Activated naive CD4-positive, alpha-beta T cell treated with anti-CD3 and anti-CD28 coated beads, Interleukin-2, amount 50 U/mL, for 72 hours (primary cell): ENCODE measurements at places on chromosomes 13 and 19.
A peak's percentile ranks its signal among the peaks of the same experiment; 100 is the strongest.

GRCh38 chr13:48790966-48791365 lies 137.2 kb downstream of the CYSLTR2 start:
- DNase-seq, result no peak

DNA sequence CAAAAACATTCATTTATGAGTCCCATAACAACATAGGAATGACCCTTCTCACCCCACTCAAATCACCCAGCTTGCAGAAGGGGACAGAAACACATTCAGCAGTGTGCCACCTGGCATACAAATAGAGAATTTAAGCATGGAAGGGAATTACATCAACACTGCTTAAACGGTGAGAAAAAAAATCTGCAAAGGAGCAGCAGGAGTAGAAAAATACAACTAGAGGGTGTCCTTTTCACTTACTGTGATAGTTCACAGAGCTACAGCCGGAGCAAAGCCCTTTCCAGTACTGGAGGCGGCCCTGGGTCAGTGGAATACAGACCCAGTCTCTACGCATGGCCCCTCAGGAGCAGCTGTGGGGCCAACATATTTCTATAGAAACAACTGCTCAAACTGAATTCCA lies 764.3 kb upstream of the ARGLU1 start:
- no peak for DNase-seq

DNA sequence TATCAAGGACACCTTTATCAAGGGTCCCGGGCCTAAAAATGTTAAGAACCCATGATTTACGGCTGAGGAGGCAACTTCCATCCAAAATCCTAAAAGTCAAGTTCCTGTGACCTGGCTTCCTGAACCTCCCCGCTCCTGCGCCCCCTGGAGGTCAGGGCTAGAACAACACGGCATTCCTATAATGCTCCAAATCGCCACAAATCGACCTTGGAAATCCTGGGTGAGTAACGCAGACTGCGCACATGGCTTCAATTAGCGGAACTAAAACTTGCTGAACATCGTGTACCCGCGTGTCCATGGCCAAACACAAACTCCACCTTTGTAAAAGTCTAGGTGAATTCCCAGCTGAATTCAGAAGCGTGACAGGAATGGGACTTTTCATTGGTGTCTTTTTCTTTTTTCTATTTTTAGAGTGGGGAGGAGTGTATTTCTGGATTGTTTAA lies 4.3 kb upstream of the C5AR1 start:
- peak; percentile 65 for DNase-seq

GRCh38 chr13:113639616-113640262 lies 18.3 kb downstream of the ATP4B start:
- DNase-seq, result no peak

GRCh38 chr19:41555748-41556147 lies 20.2 kb upstream of the CEACAM21 start:
- DNase-seq, result no peak

DNA sequence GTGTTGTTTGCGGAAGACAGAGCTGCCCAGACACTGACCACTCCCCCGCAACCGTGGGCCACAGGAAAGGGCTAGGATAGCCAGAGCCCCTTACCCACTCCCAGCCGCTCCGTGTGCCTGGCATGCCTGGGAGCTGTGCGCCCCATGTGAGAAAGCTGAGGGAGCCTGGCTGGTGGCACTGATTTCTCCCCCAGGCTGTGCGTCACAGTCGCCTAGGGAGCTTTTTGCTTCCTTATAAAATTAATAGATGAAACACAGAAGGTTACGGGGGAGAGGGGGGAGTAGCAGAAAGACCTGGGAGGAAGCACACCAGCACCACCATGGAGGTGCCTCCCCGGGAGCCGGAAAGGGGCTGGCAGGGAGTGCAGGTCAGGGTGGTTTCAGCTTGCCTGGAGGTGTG lies 24.7 kb downstream of the DPF1 start:
- DNase-seq, result no peak

DNA sequence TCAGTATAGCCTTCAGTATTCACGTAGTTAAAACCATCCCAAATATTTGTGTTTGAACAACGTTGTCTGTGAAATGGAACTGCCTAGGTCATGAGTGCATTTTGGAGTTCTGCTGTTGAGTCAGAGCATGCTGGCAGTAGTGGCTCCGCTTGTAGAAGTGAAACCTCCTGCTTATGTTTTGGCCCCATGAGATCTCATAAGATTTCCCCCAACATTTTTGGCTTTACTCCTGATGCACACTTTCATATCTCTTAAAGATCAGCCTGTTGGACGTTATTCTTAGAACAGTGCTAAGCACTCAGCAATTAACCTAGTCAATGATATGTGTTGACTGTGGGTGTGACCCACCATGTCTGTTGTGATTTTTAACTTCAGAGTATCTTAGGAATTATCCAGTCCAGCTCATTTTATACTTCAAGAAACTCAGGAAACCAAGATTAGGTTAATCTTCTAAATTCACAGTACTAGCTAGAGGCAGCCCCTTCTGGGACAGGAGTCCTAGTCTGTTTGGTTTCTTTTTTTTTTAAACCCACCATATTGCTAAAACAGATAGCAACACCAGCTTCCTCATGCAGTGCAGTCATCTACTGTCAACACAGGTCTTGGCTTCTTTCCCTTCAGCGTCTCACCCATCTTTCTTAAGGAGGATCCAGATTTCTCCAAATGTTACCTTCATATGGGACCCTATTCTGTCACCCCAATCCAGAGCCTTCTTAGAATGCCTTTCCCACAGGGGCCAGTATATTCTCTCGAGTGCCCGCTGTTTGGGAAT lies 26.2 kb downstream of the RAP2A start:
- no peak for DNase-seq

- DNase-seq, result no peak
Observed at GRCh38 chr19:42293540-42293939, 8.4 kb upstream of the PRR19 start.

DNA sequence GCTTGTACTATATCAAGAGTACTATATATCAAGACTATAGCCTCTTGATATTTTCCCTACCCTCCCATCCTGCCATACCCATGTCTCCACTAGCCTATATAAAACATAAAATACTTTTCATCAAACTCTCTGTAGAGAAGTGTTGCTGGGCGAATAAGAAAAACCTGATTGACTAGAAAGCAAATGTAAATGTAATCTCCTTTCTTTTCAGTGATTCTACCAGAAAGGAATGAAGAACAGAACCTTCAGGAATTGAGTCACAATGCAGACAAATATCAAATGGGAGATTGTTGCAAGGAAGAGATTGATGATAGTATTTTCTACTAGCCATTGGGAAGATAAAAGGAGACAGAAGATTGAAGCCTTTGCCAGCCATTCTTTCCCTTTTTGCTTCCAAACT lies 89.2 kb downstream of the KCNRG start:
- no peak for DNase-seq

DNA sequence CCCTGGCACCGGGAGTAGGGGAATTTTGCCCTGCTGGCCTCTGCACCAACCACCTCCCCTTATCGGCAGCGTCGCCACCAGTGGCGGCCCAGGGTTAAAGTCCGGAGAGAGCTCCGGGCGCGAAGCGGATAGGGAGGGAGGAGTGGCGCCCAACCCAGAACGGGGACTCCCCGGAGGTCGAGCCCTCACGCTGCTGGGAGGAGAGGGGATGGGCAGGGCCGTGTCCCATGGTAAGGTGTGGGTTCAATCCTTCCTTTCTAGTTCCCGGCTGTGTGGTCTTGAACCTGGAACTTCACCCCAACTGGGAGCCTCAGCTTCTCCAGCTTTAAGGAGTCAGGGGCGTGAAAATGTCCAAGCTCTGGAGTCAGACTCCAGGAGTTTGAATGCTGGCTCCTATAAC lies 23.3 kb upstream of the BCL3 start:
- no peak for DNase-seq

- DNase-seq, result peak; percentile 34
Observed at GRCh38 chr13:99982731-99983498, 1.3 kb downstream of the ZIC2 start.

DNA sequence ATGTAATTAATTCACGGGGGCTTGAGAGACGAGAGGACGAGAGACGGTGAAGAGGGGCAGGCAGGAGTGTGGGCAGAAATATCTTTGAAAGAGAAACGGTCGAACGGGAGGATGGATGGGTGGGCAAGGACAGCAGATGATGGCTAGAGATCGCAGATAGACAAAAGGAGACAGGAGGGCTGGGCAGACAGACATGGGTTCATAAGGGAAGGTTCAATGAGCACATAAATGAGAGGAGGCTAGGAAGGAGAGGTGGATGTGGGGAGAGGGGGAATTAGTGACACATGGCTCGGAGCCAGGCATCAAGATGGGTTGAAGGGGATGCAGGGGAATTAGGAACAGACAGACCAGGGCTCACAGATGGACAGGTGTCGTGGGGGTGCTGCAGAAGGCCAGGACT lies 1.1 kb downstream of the SYT3 start:
- no peak for DNase-seq

DNA sequence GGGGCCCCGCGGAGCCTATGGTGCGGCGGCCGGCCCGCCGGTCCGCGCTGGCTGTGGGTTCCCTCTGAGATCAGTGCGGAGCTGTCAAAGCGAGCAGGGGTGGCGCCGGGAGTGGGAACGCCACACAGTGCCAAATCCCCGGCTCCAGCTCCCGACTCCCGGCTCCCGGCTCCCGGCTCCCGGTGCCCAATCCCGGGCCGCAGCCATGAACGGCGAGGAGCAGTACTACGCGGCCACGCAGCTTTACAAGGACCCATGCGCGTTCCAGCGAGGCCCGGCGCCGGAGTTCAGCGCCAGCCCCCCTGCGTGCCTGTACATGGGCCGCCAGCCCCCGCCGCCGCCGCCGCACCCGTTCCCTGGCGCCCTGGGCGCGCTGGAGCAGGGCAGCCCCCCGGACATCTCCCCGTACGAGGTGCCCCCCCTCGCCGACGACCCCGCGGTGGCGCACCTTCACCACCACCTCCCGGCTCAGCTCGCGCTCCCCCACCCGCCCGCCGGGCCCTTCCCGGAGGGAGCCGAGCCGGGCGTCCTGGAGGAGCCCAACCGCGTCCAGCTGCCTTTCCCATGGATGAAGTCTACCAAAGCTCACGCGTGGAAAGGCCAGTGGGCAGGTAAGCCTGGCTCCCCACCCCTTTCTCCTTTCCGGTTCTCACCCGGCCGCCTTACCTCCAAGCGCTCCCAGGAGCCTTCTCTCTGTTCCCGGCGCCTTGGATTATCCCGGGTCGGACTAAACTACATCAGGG lies at the start of gene PDX1:
PDX1 (plus strand) TSS at position 67 of the 743 bp plus-strand sequence; CDS start at position 206, 139 bp downstream.
- peak; percentile 53 for DNase-seq

GRCh38 chr13:50255639-50256038 lies 240.4 kb downstream of the KCNRG start:
- no peak for DNase-seq

- no peak for DNase-seq
Observed at GRCh38 chr13:50377726-50378270, 362.6 kb downstream of the KCNRG start.

DNA sequence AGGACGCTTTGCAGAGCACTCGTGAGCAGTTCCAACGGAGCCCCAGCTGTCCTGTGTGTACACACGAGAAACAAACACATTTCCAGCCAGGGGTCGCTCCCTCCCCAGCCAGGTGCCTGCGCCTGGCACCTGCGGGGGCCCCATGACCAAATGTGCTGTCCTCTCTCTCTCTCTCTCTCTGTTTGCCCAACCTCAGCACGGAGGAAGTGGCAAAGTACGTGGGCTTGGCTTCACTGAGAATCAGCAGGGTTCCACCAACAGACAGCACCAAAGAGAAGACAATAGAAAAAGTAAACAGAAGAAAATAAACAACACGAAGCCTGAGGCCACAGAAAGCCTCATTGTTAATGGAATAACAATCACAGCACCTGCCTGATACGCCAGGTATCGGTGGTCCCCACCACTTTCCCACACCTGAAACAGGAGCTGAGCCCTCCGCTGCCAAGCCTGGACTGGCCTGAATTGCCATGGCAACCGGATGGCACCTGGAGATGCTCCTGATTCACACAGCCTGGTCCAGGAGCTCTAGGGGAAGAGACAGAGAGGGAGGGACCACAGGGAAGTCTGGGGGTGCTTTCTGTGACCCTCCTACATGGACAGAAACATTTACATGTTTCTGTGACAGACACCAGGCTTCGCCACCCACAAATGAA lies 103.9 kb upstream of the CACNA1A start:
- no peak for DNase-seq

DNA sequence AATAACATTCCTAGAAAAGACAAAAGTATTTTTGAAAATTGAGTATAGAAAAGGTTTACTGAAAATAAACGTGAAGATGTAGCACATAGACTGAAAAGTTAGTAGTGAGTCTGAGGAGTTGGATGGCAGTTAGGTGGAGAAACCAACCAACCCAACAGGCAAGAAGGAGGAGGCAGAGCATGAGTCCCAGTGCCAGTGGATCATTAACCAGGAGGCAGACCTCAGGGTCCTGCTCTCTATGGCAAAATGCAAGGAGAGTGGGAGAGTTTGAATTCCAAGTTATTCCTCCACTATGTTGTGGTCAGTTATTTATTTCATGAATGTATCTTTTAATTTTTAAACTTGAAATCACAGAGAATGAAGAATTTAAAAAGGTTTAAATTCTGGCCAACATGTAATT lies 446.4 kb downstream of the GPC6 start:
- no peak for DNase-seq

DNA sequence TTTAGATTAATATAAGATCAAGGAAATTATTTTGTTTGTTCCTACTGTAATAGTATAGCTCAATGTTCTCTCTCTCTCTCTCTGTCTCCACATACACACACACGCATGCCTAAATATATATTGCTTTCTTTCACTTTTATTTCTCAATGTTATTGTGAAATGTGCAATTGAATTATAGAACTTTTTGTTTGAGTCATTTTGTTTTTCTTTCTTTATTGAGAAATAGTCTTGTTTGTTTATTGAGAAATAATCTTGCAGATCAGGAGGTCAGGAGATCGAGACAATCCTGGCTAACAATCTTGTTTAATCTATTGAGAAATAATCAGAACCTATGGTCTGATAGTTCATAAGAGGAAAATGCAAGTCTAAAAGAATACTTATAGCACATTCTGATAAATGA lies 1581.3 kb downstream of the EFNB2 start:
- DNase-seq, result no peak

DNA sequence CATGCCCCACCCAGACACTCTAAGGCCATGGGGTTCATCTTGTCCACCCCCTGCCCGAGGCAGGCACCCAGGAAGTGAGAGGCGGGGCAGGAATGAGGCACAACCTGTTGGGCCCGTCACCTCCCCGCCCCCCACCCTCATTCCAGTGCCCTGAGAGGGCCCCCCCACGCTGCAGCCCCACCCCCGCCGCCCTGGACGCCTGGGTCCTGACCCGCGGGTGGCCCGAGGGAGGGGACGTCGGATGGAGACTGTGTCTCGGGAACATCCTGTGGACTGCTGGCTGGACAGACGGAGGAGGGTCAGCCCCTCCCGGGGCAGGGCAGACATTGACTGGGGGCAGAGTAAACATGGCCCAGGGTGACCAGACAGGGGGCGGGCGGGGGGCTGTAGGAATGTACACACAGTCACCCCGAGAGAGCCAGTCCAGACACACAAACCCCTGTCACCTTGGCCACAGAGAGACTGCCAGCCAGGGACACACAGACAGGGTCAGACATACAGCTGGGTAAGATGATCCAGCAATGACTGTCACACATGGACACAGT lies 7.4 kb upstream of the JUNB start:
- no peak for DNase-seq

GRCh38 chr19:50328224-50328872 lies 829 bp downstream of the KCNC3 start:
- DNase-seq, result no peak

- no peak for DNase-seq
Observed at GRCh38 chr19:2309734-2310362, 1.9 kb upstream of the LINGO3 start.

- DNase-seq, result no peak
Observed at GRCh38 chr19:29712744-29713516, 2.1 kb downstream of the C19orf12 start.
